ENCODE measurements at places on chromosomes 4 and X. TPM values are rescaled to one million over a fixed set of nuclear protein-coding genes. Genes with fewer than 3 reads are reported as not detected.

- DNase-seq, result no peak
Measured at GRCh38 chrX:103688946-103689345, 2.4 kb upstream of the MORF4L2 start.

DNA sequence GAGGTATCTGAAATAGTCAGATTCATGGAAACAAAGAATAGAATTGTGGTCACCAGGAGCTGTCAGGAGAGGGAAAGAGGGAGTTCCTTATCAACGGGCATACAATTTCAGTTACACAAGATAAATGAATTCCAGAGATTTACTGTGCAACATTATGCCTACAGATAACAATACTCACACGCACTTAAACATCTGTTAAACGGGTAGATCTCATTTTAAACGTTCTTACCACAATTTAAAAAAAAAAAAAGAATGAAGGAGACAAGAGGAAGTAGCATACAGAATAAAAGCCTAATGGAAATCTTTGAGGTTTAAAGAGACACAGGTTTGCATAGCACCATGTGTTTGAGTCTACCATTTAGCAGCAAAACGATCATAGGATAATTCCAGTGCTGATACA lies 298.0 kb downstream of the DKK2 start:
- DNase-seq, result no peak

DNA sequence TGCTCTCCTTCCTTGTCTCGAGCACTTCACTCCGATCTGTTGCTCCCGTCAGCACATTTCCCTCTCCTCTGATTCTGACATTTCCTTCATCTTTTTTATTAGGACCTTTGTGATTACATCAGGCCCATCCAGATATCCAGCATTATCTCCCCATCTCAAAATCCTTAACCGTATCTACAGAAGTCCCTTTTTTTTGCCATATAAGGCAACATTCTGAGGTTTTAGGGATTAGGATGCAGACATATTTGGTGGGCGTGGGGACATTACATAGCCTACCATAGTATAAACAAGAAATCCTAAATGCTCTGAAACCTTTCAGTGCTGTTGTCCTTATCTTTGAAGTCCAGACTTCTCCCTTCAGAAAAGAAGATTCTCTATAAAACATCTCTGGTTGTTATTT lies 505.0 kb upstream of the PITX2 start:
- no peak for DNase-seq

DNA sequence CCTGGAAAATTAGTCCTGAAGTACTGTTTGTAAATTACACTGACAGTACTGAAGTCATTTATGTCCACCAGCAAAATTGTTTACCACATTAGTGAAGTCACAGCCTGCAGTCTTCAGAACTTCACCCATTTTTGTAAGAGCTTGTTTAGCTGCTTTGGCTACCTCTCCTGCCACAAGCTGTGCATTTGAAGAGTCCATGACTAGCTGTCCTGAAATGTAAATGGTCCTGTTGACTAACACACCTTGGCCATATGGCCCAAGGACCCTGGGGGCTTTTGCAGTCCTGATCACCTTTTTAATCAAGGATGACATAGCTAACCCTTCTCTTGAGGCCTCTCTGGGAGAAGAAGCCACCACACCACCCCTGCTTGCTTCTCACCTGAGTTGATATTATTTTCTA lies 21.4 kb upstream of the ZNF518B start:
- DNase-seq, result no peak

DNA sequence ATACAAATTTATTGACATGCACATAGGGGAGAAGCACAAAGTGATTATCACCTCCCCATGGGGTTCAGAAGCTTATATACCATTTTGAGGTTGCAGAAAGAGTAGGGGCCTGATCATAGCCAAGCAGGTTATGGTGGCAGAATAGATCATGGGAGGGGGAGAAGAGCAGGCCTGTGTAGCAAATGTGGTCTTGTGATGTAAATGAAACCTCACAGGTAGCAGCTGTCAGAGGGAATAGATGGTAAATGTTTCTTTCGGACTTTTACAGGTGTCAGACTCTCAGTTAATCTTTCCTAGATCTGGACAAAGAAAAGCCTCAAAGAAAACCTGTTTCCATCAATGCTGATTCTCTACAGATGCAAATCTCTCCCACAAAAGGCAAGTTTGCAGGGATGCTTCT lies 84.4 kb downstream of the CFAP299 start:
- DNase-seq, result no peak

GRCh38 chrX:16319929-16320328 lies 152.6 kb downstream of the MAGEB17 start:
- DNase-seq, result no peak

DNA sequence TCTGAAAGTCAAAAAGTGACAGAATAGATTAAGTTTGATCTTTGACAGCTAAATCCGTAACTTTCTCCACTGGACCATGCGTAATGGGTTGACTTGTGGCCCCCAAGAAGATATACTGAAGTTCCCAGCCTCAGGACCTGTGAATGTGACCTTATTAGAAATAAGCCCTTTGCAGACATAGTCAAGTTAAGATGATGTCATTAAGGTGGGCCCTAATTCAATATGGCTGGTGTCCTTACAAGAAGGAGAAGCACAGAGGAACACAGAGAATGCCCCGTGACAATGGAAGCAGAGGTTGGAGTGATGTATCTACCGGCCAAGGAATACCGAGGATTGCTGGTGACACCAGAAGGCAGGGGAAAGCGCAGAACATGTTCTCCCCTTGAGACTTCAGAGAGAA lies 14.4 kb downstream of the ENPP6 start:
- DNase-seq, result no peak

- no peak for DNase-seq
Measured at GRCh38 chr4:92825791-92826190, 522.0 kb downstream of the GRID2 start.

DNA sequence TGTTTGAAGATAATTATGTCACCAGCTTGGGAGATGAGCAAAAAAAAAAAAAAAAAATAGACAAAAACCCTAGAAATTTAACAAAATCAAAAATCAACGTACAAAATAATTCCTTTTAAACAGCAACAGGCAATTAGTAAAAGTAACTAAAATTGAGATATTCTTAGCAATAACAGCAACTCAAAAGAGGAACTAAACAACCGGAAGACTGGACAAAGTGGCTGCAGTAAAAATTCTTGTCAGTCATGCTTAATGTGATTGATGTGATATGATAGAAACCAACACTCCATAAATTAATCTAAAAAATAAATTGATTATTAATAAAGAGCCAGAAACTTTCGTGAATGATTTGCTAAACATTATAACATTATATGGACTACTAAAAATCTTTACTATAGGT lies 1534.6 kb upstream of the AGA start:
- DNase-seq, result no peak

GRCh38 chrX:44451056-44451455 lies 91.6 kb downstream of the FUNDC1 start:
- no peak for DNase-seq

DNA sequence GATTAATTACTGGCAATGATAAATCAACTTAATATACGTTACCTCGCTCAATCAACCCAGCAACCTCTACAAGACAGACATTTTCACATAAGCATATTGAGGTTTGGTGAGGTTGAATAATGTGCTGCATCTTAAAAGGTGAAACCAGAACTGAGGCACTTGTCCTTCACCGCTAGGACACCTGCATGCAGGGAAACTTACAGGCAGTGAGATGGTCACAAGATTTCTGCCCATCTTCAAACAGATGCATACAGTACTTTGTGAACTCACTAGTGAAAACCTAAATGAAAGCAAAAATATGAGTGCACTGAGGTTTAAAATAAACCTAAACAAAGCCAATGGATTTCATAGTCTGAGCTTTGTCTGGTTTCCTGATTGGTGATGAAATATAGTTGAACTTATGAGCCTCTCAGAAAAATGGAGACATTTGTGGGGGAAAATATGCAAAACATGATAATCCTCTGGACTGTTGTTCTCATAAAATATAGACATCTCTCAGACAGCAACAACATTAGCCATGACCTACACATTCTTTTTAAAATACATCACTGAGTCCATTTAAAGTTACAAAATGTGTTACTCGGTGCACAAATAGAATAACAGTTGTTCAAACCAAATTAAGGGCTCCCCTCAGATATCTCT lies 20.9 kb upstream of the PRSS12 start:
- DNase-seq, result no peak

DNA sequence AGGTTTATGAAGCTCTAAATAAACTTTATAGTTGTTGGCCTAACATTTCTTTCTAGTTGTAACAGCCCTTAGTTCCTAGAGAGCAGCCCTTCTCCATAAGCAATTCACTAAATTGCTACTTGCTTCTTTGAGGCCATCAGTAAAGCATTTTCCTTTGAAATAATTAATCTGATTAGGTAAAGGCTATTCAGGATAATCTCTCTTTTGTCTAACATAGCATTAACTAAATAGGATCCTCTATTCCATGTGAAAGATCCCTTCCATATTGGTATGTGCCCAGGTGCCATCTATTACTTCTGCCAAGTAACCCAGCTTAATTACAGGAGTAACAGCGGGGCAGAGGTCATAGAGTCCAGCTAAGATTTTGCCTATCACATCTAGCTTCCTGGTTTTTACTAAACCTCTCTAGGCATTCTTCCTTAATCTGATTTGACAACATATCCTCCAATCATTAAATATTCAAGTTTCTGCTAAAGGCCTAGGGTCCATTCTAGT lies 1408.0 kb downstream of the PCDH18 start:
- DNase-seq, result no peak

GRCh38 chr4:53514509-53514908 lies 76.8 kb downstream of the LNX1 start:
- DNase-seq, result no peak

DNA sequence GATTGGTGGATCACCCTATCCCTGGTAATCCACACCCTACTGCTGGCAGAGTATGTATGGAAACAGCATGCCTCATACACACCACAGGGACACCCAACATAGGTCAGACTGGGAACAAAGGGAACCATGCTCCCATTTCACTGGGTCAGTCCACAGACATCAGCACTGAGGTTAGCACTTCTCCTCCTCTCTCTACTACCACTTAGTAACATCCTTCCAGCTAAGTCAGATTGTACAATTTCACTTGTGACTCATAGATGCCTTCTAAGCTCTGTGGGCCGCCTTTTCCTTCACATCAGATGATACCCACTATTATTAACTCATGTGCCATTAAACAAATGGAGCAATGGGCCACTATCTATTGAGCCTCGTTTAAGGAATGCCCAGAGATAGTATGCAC lies 15.5 kb upstream of the ZXDA start:
- no peak for DNase-seq

DNA sequence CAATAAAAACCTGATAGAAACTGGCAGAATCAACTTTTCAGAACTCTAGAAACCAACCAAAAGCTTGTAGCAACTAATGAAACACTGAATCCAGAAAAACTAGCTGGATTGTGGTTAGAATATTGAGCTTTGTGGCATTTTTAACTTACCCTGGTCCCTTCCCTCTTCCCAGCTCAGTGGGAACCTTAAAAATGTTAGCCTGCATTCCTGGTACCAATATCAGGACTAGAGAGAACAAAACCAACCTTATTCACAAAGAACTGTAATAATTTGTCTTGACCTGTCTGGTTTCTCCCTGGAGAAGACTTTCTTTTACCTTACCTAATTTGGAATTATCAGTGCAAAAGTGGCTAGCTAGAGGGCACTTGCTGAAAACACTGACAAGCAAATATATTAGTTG lies 21.2 kb downstream of the SH3D19 start:
- no peak for DNase-seq

DNA sequence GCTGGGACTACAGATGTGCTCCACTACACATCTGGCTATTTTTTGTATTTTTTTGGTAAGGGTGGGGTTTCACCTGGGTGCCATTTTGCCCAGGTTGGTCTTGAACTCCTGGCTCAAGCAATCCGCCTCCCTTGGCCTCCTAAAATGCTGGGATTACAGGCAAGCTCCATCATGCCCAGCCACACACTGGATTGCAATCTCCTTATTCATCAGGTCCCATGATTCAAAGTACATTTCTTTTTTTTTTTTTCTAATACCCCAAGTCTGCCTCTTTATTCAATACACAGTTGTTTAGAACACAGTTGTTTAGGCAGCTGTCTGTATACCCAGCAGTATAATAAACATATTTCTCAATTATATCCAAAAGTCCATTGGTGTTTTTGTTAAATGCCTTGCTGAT lies 130.3 kb upstream of the ARSJ start:
- no peak for DNase-seq

DNA sequence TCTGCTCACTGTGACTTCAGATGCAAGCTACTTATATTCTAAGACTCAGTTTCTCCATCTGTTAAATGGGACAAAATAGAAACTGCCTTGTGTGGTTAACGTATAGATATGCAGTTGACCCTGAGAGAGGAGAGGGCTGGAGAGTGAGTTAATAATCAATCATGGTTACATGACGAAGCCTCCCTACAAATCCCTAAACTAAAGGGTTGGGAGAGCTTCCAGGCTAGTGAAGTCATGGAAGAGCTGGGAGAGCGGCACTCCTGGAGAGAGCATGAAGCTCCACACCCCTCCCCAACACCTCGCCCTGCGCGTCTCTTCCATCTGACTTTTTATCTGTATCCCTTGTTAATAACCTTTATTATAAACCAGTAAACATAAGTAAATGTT lies 138.5 kb upstream of the FAM9B start:
- DNase-seq, result no peak

GRCh38 chrX:85243761-85244449 lies at the start of the genes SATL1 and ZNF711:
SATL1 (minus strand) TSS chrX:85243779; CDS start chrX:85108968, 134,811 bp downstream.
ZNF711 (plus strand) TSS chrX:85243991; CDS start chrX:85247573, 3,582 bp downstream.
- DNase-seq, result peak; percentile 64

DNA sequence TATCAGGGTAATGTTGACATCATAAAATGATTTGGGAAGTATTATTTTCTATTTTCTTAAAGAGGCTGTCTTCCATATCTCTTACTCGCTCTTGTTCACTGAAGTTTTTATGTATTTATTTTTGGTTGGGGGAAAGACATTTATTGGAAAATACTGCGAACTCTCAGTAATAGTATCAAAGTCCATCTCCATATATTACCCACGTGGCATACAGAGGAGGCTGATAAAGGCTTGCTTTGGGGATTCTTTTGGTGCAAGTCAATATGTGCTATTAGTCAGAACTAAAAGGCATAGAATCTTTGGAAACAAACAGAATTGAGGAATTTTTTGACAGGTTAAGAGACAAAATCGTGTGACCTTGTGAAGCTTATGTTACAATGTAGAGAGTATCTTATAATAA lies 101.3 kb downstream of the NYX start:
- no peak for DNase-seq

DNA sequence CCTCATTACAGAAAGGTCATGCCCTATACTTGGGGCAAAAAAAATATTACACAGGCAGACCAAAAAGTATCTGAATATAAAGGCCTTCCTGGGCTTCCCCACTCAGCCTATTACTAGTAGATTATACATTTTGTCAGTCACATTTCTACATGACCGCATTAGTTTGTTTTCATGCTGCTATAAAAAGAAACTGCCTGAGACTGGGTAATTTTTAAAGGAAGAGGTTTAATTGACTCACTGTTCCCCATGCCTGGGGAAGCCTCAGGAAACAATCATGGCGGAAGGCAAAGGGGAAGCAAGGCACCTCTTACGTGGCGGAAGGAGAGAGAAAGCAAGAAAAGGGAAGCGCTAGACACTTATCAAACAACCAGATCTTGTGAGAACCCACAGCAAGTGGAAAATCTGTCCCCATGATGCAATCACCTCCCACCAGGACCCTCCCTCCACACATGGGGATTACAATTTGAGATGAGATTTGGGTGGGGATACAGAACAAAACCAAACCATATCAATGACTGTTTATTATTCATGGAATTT lies 1312.0 kb downstream of the PCDH7 start:
- no peak for DNase-seq

Gene TBC1D14
- total RNA-seq, result 49.7 TPM

Gene SULT1B1
- not detected for total RNA-seq

Gene ARL13A
- total RNA-seq, result not detected

Gene HTATSF1
- 46.4 TPM for total RNA-seq

Gene FSTL5
- total RNA-seq, result 0.32 TPM

Gene CTAG1A
- not detected for total RNA-seq

Gene RPL34
- total RNA-seq, result 1,430 TPM
